ENCODE measurements at places on chromosomes 4 and X. TPM values are rescaled to one million over a fixed set of nuclear protein-coding genes. Genes with fewer than 3 reads are reported as not detected.

DNA sequence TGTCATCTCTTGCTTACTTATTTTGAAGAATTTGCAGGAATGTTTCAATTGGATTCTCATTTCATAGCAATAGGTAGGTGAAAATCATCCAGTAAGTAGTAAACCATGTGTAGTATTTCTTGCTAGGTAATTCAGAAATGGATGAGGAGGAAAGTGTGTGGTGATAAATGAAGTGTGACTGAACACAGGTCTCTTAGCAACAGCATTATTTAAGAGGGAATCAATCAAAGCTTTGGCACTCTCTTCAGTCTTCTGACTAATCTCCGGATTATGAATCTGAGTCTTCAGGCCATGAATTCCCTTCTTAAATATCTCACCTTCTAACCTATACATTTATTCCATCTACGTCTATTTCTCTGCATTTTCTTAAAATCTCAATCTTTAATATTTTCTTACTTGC is 55.8 kb upstream of the ARHGAP24 start:
- no peak for DNase-seq

PHKA1 gene
- total RNA-seq: 3.3 TPM

DNA sequence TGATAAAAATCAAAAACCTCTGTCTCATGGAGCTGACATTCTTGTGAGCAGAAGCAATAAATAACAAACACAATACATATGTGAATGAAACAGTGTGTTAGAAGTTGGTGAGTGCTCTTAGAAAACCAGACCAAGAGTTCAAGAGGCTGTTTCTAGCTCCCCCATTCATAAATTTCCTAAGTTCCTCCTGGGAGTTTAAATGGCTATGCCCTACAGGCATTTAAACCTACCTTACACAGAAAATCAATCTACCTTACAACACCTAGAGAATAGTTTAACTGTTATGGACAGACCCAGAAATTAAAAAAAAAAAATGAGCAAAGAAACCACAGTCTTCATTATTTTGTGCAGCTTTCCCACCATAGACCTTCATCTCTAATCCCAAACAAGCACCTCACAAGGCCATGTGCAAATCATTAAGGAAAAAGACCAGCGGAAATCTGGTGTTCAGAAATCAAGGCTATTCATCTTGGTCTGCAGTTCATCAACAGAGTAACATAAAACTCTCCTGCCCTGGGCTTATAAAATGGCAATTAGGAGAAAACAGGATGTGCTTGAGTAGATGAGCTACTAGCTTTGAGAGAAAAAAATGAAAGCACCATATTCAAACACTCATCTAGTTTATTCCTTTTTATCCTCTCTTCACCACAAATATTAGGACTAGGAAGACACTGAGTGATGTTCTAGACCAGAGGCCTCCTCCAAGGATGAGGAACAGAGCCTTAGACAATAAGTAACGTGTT is 147.2 kb downstream of the SHROOM3 start:
- no peak for DNase-seq

PDLIM5 gene
- 159 TPM for total RNA-seq

DNA sequence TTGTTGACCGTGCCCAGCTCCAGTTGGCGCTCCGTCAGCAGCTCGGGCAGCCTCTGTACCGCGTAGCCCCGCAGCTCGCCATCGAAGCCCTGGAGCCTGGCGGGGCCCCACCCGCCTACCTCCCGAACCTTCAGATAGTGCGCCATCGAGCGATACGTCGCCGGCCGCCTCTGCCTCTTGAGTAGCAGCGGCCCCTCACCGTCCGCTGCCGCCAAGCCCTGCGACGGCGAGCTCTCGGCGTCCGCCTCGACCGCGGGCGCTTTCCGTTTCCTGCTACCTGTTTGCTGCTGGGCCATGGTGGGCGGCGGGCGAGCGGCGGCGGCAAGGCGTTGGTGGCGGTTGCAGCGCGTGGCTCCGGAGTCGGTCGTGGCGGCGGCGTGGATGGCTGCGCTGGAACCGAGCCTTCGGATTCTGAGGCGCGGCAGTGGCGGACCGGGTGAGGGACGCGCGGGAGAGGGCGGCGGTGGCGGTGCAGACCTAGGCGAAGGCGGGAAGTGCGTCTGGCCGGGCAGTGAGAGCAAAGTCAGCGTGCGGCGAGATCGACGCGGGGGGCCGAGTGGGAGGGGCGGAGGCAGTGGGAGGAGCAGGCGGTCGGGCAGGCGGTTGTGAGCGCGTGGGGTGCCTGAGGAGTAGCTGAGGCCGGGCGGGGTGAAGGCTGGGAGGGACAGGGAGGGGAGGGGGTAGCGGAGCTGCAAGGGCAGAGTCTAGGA is at the start of gene DCAF12L1:
Gene DCAF12L1 (minus strand): TSS at position 502 of the 710 bp plus-strand sequence. CDS start 206 bp downstream, at position 296.
- DNase-seq: no peak

GRCh38 chrX:53316860-53317237 is 35.5 kb upstream of the IQSEC2 start:
- no peak for DNase-seq

AADAT gene
- 4.7 TPM for total RNA-seq

- no peak for DNase-seq
Measured at GRCh38 chr4:78318126-78318525, 233.4 kb upstream of the ANXA3 start.

NSD2 gene
- total RNA-seq: 62.2 TPM

Measured in IMR-90 (cell line).